ENCODE measurements at places on chromosomes 6 and 20.

- peak; percentile 73 for DNase-seq
These were observed 42.9 kb downstream of the C6orf132 start for GRCh38 chr6:42099340-42100028.

DNA sequence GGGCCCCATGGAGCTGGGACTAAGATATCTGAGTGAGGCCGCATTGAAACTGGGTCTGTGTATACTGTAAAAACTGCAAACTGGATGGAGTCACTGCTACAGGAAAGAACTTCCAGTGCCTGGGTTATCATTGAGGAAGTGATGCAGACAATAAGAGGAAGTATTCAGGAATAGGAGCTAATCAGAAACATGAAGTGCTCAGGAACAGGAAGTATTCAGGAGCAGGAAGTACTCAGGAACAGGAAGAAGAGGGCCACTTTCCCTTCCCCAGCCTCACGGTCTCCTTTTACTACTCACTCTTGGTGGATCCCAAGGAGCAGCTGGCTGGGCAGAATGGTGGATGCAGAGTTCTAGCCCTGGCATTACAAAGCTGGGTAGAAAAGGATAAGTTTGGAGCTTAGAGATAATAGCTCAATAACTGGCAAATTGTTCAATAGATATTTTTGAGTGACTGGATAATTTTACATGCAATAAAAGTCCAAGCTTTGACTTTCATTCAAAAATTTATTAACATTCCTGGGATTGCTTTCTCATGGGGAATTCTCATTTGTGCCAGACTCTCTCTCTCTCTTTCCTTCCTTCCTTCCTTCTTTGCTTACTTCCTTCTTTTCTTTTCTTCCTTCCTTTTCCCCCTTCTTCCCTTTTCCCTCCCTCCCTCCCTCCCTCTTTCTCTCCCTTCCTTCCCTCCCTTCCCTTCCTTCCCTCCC is 82.2 kb upstream of the PAX1 start:
- no peak for DNase-seq

DNA sequence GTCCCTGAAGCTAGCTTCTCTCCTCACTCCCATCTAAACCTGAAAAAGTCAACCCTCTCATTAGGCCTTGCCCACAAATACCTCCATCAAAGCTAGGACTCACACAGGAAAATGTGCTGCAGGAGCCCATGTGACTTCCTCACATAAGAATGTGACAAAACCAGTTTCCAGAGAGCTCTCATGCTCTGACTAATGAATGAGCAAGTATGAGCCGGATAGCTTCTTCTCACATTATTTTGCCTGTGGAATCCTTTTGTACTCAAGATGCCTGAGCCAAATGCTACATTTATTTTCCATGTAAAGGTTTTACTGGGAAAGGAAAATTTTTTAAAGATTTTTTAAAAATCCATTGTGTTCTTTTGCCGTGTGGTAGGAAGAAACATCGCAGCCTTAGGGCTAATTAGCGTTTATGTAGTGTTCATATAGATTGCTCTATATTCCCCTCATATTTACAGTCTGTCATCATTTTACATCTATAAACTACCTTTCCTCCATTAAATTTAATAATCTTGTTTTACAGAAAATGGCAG is 68.6 kb upstream of the CCN6 start:
- DNase-seq = no peak

- DNase-seq = no peak
These were observed 13.4 kb upstream of the TOX2 start for GRCh38 chr20:43901296-43901695.

DNA sequence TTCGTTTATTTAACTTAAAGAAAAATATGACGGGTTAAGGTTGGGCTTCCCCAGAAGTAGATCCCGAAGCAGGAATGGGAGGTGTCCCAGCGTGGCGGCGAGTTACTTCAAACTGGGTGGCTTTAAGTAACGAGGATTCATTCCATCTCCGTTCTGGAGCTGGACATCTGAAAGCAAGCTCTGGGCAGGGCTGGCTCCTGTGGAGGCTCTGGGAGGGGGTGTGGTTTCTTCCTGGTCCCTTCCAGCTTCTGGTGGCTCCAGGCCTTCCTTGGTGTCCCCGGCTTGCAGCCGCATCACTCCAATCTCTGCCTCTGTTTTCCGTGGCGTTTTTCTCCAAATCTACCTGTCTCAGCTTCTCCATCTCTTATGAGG is 47.3 kb upstream of the BHLHE23 start:
- peak; percentile 40 for DNase-seq

All from activated CD8-positive, alpha-beta memory T cell treated with anti-CD3 and anti-CD28 coated beads, Interleukin-2, amount 50 U/mL, for 48 hours (primary cell).